ENCODE measurements at places on chromosomes 3 and 15. TPM values are rescaled to one million over a fixed set of nuclear protein-coding genes. Genes with fewer than 3 reads are reported as not detected.

DNA sequence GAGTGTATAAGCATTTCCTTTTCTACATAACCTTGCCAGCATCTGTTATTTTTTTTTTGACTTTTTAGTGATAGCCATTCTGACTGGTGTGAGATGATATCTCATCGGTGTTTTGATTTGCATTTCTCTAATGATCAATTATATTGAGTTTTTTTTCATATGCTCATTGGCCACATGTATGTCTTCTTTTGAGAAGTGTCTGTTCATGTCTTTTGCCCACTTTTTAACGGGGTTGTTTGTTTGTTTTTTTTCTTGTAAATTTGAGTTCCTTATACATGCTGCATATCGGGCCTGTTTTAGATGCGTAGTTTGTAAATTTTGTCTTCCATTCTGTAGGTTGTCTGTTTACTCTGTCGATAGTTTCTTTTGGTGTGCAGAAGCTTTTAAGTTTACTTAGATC is 89.2 kb downstream of the LEKR1 start:
- no peaks in the 10 kb centered on the region for H3K4me1 ChIP-seq
- no peak overlapping the region for H3K4me3 ChIP-seq
- no peaks in the 10 kb centered on the region for H3K27me3 ChIP-seq
- DNase-seq = no peak
- H3K36me3 ChIP-seq = no peaks in the 10 kb centered on the region

GRCh38 chr3:53693451-53693850 is 152.8 kb downstream of the CHDH start:
- no peaks in the 10 kb centered on the region for H3K4me1 ChIP-seq
- H3K27me3 ChIP-seq = no peaks in the 10 kb centered on the region
- no peak overlapping the region for H3K4me3 ChIP-seq

DNA sequence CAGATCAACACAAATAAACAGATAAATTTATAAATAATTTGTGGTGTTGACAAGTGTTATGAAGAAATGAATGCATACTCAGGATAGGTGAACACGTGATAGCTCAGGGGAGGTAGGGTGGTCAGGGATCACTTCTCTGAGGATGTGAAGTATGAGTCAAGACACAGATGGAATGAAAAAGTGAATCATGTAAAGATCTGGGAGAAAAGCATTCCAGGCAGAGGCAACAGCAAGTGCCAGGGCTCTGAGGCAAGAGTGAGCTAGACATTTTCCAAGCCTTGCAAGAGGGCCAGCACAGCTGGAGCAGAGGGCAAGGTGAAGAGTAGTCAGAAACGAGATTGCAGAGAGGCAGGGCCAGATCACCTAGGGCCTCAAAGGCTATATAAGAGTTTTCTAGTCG is 177.8 kb downstream of the WNT5A start:
- H3K4me3 ChIP-seq = no peak overlapping the region
- peaks cover 8% of the 10 kb centered on the region for H3K4me1 ChIP-seq
- no peak overlapping the region for H3K27ac ChIP-seq
- no peak for DNase-seq
- no peaks in the 10 kb centered on the region for H3K36me3 ChIP-seq

DNA sequence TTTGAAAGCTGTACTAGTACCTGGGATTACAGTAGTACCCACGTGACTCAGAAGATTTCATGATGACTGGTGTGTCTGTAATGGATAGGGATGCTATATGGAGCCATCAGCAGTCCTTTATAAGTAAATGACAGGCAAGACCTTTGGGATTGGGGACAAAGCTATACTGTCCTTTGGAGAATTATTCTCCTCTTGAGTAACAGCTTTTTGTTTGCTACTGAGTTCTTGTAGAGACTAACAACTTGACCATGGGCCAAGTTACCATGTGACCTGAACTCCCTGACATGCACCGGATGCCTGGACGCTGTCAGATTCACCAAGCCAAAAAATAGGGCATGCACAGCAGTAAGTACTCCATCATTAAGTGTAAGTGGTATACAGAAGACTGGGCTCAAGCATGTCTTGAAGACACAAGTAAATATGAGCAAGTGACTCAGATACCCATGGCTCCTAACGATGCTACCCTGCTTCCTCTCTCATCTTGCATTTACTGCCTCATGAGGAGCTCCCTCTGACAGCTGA is 12.9 kb downstream of the SEC11A start:
- H3K4me3 ChIP-seq = no peak overlapping the region
- no peak for DNase-seq
- H3K27ac ChIP-seq = no peak overlapping the region
- H3K36me3 ChIP-seq = no peaks in the 10 kb centered on the region
- peaks cover 15% of the 10 kb centered on the region for H3K4me1 ChIP-seq

GRCh38 chr15:71390096-71390495 is 274.8 kb downstream of the THSD4 start:
- H3K27me3 ChIP-seq = no peaks in the 10 kb centered on the region
- no peaks in the 10 kb centered on the region for H3K36me3 ChIP-seq
- no peak for DNase-seq
- no peak overlapping the region for H3K27ac ChIP-seq
- peaks cover 17% of the 10 kb centered on the region for H3K4me1 ChIP-seq
- no peak overlapping the region for H3K4me3 ChIP-seq

DNA sequence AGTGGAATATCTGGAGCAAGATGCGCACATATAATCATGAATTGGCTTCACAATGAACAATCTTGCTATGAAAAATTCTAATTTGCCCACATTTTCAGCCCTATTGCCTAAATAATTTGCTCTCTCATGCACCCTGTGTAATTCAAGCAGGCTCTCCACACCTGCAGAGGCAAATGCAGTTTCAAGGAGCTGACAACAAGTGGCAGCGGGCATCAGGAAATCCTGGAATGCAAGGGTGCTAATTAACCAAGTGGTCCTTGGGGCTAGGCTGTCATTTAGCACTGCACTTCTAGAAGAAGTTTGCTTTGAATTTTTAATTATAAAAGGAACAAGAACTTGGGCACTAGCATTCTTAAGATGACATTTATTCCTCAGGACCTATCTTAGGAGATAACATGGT is 56.3 kb upstream of the ICE2 start:
- no peaks in the 10 kb centered on the region for H3K27me3 ChIP-seq
- DNase-seq = no peak

DNA sequence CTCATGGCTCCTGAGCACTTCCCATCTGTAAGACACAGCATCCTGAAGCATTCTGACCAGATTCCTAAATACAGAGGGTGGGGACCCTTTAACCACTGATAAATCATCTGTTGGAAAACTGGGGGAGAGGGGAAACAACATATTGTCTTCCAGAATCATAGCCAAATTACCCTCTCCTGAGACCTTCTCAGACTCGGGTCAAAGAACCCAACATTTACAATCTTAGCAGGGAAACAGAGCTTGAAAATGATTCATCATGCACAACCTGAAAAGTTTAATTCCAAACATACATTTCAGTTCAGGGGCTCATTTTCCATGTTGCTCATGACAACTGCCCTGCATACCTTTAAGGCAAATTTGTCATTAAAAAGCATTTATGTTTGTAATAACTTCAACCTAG is 48.5 kb upstream of the TSPAN3 start:
- H3K4me3 ChIP-seq = no peak overlapping the region
- no peak overlapping the region for H3K27ac ChIP-seq
- H3K27me3 ChIP-seq = no peaks in the 10 kb centered on the region
- H3K4me1 ChIP-seq = peaks cover 13% of the 10 kb centered on the region

- H3K27ac ChIP-seq = no peak overlapping the region
- no peaks in the 10 kb centered on the region for H3K36me3 ChIP-seq
- no peak overlapping the region for H3K4me3 ChIP-seq
Observed at GRCh38 chr3:177647876-177648275, 450.6 kb upstream of the TBL1XR1 start.

DNA sequence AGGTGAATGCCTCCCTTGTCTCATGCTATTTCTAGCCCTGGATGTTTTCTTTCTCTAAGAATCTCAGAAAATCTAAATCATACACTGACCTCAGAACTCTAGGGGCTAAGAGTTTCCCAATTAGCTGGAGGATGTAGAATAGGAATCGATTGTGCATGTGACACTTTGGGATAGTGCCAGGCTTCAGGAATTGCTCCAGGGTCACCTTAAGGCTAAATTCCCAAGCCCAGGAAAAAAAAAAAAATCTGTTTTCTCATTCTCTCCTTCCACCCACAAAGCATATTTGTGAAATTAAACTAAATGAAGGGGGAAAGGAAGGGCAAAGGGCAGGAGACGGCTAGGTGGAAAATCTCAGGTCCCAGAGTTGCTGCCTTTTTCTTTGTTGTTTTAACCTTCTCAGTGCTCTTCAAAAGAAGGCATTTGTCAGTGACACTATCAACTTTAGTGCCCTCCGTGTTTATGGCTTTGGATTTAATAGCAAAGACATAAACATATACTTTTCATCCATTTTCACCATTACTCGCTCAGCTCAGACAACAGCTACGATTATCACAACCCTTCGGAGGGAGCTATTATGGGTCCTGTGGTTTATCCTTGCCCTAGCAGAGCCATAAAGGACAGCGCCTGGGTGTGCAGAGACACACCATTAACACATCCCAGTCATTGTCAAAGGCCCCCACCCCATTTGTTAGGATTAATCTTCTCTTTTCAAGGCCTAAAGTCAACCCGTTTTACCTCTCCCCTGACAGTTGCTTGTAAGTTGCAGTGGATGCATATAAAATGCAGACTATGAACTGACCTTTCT is 271.7 kb downstream of the PDZRN3 start:
- H3K36me3 ChIP-seq = no peaks in the 10 kb centered on the region
- H3K27me3 ChIP-seq = no peaks in the 10 kb centered on the region
- DNase-seq = no peak
- no peak overlapping the region for H3K4me3 ChIP-seq
- no peaks in the 10 kb centered on the region for H3K4me1 ChIP-seq
- H3K27ac ChIP-seq = no peak overlapping the region

DNA sequence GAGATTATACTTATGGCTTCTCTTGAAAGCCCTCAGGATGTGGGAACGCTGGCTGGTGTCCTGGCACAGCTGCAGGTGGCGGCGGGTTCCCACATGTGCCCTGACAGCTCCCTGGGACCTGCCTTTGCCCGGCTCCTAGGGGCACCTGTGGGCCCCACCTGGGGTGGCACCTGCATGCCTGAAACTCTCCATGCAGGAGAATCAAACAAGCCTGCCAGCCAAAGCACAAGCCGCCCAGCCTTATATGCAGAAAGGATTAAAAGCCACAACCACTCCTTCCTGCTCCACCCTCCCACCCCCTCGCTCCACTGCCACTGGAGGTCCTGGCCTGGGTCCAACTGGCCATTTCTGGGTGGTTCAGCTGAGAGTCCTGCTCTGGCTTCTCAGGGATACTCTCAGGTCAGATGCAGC is 18.1 kb downstream of the TRPM1 start:
- H3K4me3 ChIP-seq = no peak overlapping the region
- no peaks in the 10 kb centered on the region for H3K27me3 ChIP-seq

- H3K36me3 ChIP-seq = no peaks in the 10 kb centered on the region
- H3K27ac ChIP-seq = no peak overlapping the region
- H3K4me1 ChIP-seq = peaks cover 43% of the 10 kb centered on the region
- DNase-seq = no peak
- H3K27me3 ChIP-seq = no peaks in the 10 kb centered on the region
Observed at GRCh38 chr15:70262171-70262570, 164.5 kb upstream of the TLE3 start.

DNA sequence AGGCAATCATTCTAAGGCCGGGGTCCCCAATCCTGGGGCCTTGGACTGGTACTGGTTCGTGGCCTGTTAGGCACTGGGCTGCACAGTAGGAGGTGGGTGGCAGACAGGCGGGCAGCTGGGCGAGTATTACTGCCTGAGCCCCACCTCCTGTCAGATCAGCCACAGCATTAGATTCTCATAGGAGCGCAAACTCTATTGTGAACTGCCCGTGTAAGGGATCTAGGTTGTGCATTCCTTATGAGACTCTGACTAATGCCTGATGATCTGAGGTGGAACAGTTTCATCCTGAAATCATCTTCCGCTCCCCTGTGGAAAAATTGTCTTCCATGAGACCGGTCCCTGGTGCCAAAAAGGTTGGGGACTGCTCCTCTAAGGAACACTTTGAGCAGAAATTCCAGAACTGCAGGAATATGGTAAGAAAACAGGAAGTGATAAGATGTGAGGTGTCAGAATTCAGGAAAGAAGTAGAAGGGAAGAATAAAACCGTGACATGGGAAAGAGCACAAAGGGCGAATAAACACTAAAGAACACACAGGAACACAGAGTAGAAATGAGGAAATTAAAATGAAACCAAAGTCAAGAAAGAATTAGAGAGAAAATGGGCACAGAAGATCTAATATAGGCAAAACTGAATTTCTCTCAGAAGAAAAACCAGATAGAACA is 57.6 kb downstream of the PDCD6IP start:
- no peak overlapping the region for H3K4me3 ChIP-seq
- DNase-seq = no peak
- no peak overlapping the region for H3K27ac ChIP-seq
- H3K27me3 ChIP-seq = no peaks in the 10 kb centered on the region
- no peaks in the 10 kb centered on the region for H3K4me1 ChIP-seq
- H3K36me3 ChIP-seq = no peaks in the 10 kb centered on the region

GRCh38 chr3:142450189-142450588 is 2.4 kb upstream of the XRN1 start:
- H3K36me3 ChIP-seq = no peaks in the 10 kb centered on the region
- no peaks in the 10 kb centered on the region for H3K27me3 ChIP-seq
- H3K4me1 ChIP-seq = peaks cover 23% of the 10 kb centered on the region
- H3K4me3 ChIP-seq = no peak overlapping the region
- H3K27ac ChIP-seq = no peak overlapping the region
- no peak for DNase-seq

Gene NR2E3
- total RNA-seq = 0.98 TPM

Gene GADL1
- not detected for total RNA-seq

Gene CFAP91
- 4.2 TPM for total RNA-seq

Gene FOXL2NB
- total RNA-seq = 1.5 TPM

Gene DPPA2
- total RNA-seq = not detected

Gene ST3GAL6
- total RNA-seq = 1.7 TPM

Gene TMEM207
- not detected for total RNA-seq
